ENCODE measurements at places on chromosomes 3 and 15.

DNA sequence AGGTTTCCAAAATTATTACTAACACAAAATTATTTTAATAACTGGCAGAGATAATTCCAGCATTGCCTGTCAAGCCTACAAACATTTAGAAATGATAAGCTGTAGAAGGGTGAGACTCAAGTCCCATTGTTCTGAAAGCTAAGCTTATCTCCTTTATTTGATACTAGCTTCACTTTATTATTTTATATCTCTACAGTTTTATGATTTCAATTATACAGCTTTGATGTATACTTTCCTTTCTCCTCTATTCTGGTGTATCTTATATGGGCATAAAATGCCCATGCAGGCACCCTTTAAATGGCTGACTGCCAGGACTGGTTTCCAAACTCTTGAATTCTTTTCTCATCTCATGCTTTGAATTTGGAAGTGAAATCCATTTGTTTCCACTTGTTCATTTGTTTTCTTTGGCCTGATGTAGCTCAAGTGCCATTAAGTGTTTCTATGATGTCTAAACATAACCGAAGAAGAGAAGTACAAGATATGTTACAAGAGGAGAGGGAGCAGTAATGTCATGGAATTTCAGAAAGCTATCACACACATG is 372.1 kb upstream of the ARHGEF26 start:
- peak; percentile 35 for DNase-seq

GRCh38 chr3:17091910-17092582 is 207.3 kb downstream of the PLCL2 start:
- peak; percentile 6 for DNase-seq

DNA sequence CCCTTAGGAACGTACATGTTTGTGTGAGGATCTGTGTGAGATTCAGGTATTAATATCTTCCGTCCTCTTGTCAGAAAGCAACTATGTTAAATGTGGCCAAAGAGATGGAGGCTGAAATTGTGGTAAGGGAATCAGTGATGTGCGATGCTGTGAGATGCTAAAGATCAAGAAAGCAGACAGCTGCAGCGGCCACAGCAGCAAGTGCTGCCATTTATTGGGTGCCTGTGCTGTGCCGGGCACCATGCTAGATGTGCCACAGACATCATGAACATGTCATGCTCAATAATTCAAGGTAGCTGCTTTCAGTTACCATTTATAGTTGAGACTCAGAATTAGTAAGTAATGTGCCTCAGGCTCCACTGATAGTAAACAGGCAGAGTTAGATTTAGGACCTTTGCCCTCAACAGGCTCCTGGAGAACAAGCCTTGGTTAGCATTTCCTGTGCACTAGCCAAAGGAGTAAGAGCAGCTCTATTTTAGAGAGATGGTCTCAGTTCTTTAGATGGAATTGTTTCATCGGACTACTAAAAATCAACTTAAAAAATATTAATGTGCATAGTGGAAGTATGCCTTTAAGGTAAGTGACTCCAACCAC is 24.9 kb downstream of the LARS2 start:
- no peak for DNase-seq

- peak; percentile 63 for DNase-seq
Observed at GRCh38 chr3:141959589-141960554, 83.4 kb downstream of the ATP1B3 start.

DNA sequence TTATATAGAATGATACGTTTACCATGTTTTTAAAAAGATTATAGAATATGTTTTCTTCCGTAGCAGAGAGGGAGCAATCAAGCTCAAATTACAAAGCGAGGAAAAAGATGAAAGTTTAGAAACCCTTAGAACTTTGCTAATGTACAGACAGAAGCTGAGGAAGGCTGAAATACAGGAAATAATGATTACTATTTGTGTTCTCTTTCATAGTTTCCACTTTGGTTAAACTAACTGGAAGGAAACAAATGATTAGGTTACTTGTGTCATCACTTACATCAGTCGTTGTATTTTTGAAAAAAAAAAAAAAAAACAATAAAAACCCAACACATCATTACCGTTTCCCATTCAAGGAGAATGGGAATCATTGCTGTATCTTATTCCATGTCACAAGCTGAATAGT is 337.8 kb upstream of the CBLB start:
- no peak for DNase-seq

- DNase-seq = no peak
Observed at GRCh38 chr15:78766041-78766440, 45.2 kb downstream of the ADAMTS7 start.

DNA sequence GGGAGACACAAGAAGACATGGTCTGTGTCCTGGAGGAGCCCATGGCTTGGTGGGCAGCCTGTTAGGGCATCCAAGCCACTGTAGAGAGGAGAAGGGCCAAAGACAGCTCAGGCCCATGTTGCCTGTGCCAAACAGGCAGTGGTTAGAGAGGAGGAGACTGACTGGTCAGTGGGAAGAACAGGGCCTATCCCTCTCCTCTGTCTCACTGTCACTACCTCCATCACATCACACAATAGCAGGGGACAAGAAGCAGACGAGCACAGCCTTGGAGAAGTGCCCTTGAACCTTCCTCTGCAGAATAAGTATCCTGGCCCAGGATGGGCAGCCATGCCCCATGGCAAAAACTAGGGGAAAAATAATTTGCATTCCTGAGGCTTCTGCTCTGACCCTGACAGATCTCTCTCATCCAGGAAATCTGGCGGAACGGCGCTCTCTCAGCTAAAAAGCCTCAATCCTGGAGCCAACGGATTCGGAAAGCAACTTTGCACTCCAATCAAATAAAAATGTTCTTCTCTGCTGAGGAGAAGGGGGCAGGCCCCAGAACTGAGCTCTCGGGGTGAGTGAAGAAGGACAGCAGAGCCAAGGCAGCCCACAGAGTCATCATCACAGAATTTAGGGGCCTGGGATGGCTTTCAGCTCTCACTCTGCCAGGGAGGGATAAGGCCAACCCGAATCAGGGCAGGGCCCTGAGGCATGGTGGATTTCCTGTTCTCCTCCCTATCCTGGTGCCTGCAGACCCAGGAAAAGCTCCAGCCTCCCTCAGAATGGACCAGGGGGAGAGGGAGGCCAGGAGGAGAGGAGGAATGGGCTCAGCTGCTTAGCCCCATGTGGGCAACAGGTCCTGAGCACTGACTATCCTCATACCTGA is 1.6 kb downstream of the SHF start:
- peak; percentile 75 for DNase-seq

DNA sequence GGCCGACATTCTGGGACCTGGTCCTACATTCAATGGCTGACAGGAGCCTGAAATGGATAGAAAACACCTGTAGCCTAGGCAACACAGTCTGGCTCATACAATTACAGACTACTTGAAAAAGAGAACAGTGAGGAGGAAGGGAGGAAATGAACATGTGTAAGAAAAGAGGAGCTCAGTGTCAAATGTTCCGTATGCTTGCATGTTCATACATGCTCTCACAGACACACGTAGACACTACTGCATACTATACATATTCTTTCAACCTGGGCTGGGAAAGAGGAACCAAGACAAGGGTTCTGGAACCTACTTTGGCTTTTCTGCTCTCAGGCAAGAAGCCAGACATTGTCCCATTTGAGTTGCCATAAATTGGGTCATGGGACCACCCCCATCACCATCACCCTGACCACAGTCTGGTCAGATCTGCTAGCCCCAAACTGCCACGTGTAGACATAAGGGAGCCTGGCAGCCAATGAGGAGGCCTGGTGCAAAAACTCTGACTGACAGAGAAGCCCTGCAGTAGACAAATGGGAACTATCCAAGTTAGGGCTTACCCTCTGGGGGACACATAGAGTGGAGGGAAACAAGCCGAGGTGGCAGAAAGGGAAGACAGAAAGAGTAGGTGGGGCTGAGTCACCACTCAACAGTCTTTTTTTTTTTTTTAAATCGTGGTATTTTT is 310.0 kb downstream of the SHQ1 start:
- no peak for DNase-seq

GRCh38 chr3:43874290-43874689 is 183.6 kb downstream of the ABHD5 start:
- DNase-seq = no peak

GRCh38 chr3:134212967-134213665 is 37.5 kb downstream of the RYK start:
- peak; percentile 89 for DNase-seq

GRCh38 chr3:187025656-187026316 is 95.5 kb downstream of the ST6GAL1 start:
- DNase-seq = no peak

GRCh38 chr3:143103652-143104051 is 15.9 kb upstream of the CHST2 start:
- DNase-seq = no peak

- DNase-seq = no peak
Observed at GRCh38 chr3:191412759-191413158, 48.2 kb upstream of the PYDC2 start.

- no peak for DNase-seq
Observed at GRCh38 chr3:50562861-50563260, 4.7 kb downstream of the C3orf18 start.

DNA sequence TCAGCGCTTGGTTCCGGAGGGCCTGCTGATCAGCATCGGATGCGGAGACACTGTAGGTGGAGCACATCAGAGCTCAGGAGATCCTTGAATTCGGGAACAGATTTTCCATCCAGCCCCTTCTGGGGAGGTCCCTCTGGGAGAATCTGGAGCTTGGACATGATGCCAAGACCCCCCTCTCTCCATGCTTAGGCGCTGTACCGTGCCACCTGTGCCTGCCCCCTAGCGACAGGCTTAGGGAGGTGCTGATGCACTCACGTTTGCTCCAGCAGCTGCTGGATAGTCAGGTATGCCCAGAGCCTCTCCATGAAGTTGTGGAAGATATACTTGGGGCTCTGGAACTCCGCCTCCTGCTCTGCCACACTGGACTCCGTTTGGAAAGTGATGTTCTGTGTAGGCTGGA is 9.7 kb downstream of the ITIH4 start:
- no peak for DNase-seq

DNA sequence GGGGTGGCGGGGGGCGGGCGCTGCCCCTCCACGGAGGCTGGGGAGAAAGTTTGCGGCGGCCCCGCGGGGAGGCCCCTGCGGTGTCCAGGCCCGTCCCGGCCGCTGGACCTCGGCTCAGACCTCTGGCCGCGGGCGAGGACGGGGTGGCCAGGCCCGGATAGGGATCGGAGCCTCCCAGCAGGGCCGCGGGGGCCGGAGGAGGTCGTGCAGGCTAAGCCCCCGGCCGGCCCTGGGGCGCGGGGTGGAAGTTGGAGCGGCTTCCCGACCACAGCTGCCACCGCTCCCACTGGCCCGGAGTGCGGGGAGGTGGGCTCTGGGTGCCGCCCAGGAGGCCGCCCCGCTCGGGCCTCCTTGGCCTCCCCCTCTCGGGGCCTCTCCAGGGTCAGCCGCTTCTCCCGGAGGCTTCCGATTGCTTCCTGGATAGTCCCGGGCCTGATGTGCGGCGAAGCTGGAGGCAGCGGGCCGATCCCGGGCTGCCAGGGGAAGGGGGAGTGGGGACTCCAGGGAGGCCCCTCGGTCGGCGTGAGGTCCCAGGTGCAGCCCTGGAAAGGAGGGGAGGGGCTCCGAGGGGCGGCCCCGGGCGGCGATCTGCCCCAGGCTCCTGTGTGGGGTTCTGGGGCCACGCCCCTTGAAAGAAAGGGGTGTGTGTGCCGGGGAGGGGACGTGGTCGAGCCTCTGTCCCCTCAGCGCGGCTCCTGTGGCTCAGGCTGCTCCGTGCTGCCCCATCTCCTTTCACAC is 907 bp downstream of the PLXNA1 start:
- peak; percentile 62 for DNase-seq

DNA sequence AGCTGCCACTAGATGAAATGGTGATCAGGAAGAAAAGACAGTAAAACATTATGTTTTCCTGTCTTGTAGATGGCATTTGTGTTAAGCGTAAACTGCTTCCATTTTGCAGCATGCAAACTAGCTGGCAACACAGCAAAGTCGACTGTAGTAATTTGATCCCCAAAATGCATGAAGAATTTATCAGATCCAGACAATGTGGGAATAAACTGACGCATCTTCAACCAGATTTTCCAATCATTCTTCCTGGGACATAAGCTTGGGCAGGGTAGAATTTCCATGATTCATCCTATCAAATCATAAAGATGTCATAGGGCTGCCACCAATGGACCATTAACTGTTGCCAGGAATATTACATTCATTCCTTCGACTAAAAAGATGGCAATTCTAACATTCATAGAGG is 260.3 kb downstream of the ERC2 start:
- DNase-seq = no peak

DNA sequence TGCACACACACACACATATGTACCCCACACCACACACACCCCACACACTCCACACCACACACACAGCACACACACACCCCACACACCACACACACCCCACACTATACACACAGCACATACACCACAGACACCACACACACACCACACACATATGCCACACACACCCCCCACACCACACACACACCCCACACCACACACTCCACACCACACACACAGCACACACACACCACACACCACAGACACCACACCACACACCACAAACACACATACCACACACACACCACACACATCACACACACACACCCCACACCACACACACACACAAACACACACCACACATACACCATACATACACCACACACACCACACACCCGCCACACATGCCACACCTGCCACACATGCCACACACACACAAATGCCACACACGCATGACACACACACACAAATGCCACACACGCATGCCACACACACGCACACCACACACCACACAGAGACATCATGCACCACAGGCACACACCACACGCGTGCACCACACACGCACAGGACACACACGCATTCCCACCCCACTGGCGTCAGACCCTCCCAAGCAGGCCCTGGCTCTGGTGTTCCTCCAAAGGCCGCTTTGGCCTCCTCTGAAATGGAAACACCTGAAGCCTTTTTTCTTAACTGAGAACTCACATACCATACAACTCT is 15.7 kb downstream of the CHST13 start:
- DNase-seq = no peak

DNA sequence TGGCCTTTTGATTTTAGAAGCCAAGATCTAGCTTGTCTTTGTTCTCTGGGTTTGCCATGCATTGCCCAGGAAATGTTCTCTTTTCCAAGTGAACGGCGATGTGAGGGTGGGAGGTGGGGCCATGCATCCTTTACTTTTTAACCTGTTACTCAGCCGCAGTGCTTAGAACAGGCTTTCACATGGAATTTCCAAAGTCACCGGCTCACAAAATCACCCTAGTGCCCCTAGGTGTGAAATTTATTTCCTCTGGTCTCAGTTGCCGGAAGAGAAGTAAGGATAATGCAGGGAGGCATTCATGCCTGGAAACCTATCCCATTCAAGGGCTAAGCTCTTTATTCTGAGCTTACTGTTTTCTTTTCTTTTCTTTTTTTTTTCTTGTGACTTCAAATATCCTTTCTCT is 93.2 kb downstream of the CACNA2D3 start:
- DNase-seq = no peak

DNA sequence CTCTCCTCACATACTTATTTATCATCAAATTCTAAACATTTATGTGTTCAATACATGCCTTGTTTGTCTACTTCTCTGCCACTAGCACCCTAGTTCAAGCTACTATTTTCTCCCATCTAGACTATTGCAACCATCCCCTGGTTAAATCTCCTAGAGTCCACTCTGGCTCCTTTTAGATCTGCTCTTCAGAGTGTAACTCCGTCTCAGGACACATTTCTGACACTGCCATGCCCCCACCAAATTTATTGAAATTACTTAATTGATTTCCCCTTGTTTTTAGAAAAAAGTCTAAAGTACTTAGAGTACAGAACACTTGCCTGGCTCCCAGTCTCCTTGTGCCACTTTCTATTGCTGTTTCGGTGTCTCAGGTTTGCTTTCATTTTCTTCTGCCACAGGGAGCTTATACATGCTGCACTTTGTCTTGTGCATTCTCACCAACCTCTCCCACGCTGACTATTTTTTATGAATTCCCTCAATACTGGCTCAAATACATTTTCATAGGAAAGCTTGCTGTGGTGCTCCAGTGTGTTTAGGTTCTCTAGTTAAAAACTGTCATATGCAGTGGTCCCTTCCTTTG is 792.3 kb downstream of the DIPK2A start:
- DNase-seq = no peak
